ENCODE measurements at places on chromosomes 16 and 17.

DNA sequence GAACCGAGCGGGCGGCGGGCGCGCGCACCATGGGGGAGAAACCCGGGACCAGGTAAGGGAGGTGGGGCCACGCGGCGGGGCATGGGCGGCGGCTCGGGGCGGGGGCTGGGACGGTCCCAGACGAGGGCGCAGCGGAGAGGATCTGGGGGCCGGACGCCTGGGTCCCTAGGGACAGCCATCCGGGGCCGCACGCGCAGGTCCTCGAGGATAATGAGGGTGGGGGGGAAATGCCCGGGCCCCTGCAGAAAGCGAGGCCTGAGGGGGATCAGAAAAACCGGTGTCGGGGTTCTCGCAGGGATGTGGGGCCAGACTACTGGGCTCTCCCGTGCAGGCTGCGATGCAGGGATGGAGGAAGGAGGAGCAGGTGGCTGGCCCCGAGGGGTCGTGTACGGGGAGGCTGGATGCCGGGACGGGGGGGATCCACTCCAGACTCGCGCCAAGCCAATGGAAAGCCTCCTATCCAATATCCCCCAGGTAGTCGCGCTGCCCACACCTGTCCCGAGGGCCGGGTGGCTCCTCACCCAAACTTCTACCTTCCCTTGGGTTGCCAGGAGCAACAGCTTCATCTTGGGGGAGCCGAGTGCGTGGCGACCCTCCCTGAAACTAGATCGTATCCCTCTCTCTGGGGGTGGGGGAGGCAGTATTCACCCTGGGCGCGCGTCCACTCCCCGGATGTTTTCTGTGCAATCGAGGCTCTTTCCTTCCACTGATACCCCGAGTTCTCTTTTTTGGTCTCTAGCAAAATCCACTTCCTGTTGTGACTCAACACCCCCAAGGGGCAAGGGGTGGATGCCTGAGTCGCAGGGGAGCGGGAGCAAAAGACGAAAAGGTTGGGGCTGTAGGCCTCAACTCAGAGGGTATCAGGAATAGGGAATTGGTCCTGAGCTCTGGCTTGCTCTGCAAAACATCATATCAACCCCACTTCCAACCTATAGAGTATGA is 532 bp downstream of the ARRB2 start:
- no peak for DNase-seq

DNA sequence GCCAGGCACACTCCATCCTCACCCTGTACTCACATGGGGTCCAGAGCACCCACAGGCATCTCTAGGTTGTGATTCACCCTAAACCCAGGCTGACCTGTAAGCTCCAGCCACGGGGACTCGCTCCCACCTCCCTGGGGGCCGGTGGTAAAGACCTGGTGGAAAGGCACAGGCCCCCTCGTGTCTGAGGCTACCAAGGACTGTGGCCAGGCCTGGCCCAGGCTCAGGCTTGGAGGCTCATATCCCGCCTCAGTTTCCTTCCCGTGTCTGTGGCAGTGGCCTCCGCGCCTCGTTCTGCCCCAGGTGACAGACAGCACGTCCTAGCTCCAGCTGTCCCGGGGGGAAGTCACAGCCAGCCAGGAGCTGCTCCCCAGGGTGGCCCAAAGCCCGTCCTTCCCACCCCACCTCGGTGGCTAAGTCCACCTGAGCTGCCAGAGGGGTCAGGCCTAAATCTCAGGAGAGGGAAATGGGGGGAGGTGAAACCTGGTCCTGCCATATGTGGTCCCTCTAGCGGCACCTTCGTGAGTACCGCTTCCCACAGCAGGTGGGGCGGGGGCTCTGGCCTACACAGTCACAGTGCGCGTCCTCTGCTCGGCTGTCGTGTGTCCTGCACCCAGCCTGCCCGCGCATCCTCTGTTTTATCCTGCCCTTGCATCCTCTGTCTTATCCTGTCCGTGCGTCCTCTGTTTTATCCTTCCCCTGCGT is 12.6 kb downstream of the CDH15 start:
- DNase-seq = no peak

DNA sequence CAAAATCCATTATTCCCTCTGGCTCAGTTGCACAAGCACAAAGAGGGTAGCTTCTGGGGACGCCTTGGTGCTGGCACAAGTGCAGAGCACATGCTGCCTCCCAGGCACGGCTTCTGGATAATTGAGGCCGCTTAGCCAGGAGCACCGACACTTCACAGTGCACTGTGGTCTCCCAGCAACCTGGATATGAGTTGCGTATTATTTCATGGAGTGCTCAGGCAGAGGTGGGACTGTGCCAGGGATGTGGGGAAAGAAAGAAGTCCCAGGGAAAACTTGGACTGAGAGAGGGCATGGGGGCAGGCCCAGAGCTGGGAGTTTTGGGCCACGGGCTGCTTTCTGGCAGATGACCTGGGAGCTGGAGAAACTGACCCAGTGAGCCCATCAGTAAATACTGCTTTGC is 37.5 kb downstream of the MPRIP start:
- DNase-seq = no peak

DNA sequence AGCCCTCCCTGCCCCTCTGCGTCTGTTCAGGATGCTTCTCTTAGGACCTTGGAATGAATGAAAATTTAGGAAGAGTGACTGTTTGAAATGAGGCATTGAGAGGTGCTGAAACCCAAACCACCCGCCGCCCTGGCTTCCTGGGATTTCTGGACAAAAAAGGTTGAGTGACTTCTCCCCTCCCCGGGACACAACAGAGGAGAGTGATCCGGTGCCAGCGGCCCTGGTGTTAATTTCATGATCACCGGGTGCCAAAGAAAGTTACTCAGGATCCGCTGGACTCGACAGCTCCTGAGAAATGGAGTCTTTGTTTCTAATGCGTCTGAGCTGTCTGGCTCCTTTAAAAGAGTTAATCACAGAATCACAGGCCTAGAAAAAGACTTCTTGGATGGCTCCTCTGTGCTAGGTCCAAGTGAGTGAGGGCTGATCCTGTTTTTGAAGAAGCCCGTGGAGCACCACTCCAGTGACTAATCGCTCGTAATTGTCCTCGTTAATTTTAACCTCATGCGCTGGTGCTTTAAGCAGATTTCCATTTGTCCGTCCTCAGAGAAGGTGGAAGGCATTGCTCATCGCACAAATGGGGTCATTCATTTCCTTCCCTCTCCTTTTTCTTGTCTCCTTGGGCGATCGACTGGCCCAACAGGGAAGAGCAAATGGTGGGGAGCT is 144.4 kb upstream of the ZFHX3 start:
- no peak for DNase-seq

DNA sequence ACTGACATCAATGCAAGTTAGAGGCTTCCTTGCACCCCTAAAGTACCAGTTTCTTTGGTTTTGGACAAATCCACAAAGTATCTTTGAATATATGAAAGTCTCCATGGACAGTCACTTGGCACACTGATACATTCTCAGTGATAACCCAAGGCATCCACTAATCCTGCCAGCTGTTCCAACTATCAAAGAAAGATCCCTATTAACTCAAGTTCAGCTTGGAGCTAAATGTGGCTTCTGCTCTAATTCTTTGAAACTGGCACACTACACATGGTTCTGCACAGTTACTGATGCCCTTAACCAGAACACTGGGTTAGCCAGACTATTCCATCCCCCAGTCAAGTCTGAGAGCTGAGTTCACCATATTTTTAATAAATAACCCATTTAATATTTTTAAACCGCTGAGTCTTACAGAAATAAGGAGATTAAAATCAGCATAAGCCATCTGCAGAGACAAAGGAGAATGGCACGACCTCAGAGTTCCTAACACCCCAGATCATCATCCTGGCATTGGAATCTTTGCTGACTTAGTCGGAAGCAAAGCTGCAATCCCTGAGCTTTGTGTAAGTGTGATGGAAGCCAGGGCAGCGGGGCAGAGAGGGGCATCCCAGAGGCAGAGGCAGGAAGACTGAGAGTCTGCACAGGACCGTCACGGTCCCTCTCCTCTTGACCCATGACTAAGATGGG is 6.3 kb downstream of the CACNG1 start:
- no peak for DNase-seq

GRCh38 chr17:66372182-66372581 is 69.8 kb downstream of the PRKCA start:
- DNase-seq = no peak

- no peak for DNase-seq
Measured at GRCh38 chr16:11852092-11852809, 909 bp upstream of the RSL1D1 start.

DNA sequence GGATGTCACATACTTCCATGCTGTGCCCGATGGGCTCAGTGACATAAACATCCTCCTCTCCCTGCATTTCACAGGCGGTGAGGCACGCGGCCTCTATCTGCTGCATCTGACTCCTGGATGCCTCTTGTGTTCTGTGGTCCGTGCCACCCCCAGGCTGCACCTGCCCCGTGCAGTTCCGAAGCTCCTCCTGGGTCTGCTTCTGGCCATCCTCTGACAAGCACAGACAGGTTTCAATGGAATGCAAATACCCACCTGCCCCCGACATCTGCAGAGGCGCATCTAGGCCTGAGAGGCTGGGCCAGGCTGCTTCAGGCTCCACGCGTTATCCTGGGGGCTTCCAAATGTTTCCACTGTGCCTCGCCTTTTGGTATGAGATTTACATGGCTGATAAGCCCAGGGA is 46.3 kb upstream of the DNAH17 start:
- DNase-seq = no peak

DNA sequence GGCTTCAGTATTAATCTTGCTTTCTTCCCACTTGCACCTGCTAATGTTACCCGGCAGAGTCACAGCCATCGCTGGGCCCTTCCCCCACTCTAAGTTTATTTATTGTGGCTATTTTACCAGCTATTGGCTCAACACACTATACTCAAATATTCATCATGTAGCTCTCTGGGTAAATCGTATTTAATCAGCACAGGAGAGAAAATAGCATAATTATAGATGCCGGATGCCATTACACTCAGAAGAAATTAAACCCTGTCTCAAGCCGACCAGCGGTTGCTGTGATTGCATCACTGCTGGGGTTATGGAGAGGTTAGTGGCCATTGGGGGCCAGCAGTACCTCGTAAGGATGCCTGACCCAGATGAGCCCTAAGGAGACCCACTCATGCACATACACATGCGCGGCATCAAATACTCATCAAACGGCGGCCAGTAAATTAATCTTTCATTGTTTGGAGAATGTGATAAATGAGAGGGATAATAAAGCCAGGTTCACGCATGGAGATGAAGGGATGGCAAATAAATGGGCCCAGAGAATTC is 269.5 kb upstream of the ZFHX3 start:
- DNase-seq = no peak

GRCh38 chr16:68144008-68144407 is 58.8 kb downstream of the NFATC3 start:
- DNase-seq = no peak

DNA sequence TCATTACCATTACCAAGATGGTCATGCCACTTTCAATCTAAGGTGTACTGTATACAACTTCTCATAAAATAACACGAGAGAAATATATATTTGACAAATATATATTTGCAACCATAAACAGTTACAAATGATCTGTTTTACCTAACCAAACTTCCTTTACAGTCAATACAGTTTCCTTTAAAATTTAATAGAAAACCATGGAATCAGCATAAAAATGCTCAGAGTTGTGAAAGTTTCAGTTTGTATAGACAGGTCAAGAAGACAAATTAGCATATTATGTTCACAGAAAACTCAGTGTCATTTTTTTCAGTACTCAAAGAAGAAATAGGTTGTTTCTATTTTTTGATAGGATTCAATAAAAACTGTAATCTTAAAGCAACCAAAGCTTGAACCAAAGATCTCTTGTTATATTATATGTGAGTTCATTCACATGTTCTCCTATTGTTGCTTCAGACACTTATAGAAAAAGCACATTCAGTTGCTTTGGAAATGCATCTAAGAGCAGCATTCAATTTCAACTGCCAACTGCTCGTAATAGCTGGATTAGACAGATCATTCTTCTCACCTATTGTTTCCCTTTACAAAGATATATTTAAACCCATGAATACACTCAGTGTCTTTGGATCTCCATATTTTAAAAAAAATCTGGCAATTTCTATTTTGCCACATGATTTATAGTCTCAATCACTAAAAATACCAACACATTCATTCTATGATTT is 15.1 kb downstream of the SSH2 start:
- DNase-seq = no peak

DNA sequence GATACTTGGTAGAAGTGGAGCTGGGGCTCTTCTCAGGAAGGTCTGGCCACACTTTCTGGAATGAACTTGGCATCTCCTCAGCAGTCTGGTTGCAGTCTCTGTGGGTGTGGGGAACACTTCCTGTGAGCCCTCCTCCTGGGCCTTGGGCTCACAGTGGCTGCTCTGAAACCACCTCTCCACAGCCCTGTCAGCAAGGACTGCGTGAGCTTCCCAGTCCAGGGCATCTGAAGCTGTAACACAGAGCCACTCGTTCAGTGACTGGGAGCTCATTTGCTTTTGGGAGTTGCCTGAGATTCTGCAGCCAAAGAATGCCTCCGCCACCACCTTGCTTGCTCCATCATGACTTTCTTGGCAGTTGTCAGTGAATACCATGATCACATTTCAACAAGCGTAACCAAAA is 60.0 kb downstream of the CLEC16A start:
- no peak for DNase-seq

- no peak for DNase-seq
Measured at GRCh38 chr16:57998992-57999365, 1.5 kb downstream of the ZNF319 start.

- DNase-seq = peak; percentile 74
Measured at GRCh38 chr17:77365584-77366186, 224.9 kb downstream of the SEC14L1 start.

GRCh38 chr16:80836202-80836601 is 31.8 kb upstream of the CDYL2 start:
- DNase-seq = no peak

DNA sequence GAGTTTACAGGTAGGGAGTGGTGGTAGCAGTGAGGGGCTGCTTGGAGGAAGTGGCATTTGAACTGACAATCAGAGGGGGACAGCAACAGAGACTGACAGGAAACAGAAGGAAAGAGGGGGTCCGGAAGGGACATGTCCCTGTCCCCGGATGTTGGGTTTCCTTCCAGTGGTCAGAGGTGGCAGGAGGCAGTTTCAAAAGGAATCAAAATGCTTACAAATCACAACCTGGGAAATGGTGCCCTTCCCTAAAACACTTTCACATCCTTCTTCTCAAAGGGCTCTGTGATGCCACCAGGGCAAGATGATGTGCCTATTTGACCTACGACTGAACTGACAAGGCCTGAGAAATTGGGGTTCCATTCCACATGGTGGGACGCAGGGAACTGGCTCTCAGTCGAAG is 19.7 kb downstream of the ADGRG1 start:
- DNase-seq = no peak

Measured in kidney epithelial cell (primary cell).